ENCODE measurements at places on chromosomes 5 and 9.
A peak's percentile ranks its signal among the peaks of the same experiment; 100 is the strongest.

DNA sequence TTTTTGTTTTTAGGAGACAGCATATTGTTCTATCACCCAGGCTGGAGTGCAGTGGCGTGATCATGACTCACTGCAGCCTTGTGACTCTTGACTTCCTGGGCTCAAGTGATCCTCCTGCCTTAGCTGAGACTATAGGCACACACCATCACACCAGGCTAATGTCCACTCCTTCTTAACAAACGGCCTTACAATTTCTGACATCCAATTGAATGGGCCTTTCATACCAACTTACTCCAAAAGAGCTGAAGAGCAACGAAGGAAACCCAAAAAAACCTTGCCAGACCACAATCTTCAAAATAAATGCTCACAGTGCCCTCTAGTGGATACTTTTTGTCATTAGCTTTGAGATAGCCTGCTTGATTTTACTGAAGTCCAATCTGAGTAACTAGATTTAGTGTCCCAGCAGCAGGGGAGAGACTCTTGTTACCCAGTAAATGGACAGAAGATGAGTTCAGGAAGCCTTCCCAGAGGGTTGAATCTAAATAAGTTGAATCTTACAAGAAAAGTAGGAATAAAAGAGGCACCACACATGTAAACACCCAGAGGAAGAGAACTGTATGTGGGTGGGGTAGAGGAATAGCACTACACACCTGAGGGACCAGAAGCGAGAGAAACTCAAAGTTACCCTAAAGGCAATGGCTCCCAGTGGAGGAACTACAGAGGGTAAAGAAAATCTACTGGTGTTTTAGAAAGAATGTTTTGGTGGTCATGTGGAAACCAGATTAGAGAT is 9.3 kb downstream of the ZNF622 start:
- peak; percentile 75 for DNase-seq

GRCh38 chr5:34831303-34831702 is 7.7 kb upstream of the TTC23L start:
- DNase-seq = no peak

GRCh38 chr5:92749943-92750342 is 831.1 kb downstream of the NR2F1-AS1 start:
- no peak for DNase-seq

GRCh38 chr9:88747768-88748167 is 212.8 kb downstream of the NXNL2 start:
- peak; percentile 44 for DNase-seq

DNA sequence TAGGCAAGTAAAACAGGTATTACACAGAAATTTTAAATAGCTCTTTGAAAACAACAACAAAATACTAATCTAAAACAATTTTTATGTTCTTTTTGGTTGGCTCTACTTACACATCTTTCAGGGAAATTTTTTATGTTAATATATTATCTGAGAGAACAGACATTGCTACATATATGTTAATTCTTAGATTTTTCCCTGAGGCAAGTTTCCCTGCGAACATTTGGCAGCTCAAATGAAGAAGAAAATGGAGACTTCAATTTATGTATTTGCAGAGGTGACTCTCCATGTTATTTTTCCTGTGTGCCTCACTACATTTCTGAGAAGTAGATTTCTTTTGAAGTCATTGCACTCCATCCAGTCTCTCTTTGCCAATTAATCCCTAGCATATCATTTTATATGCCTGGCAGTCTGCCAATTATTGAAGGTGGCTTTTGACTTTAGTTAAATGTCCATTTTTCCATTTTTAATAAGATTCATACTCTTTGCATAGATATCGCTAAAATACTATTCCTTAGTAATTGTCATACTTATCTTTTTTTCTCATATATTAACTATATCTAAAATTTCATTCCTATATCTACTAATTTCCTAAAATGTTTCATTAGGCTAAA is 908.2 kb upstream of the CDH10 start:
- no peak for DNase-seq

DNA sequence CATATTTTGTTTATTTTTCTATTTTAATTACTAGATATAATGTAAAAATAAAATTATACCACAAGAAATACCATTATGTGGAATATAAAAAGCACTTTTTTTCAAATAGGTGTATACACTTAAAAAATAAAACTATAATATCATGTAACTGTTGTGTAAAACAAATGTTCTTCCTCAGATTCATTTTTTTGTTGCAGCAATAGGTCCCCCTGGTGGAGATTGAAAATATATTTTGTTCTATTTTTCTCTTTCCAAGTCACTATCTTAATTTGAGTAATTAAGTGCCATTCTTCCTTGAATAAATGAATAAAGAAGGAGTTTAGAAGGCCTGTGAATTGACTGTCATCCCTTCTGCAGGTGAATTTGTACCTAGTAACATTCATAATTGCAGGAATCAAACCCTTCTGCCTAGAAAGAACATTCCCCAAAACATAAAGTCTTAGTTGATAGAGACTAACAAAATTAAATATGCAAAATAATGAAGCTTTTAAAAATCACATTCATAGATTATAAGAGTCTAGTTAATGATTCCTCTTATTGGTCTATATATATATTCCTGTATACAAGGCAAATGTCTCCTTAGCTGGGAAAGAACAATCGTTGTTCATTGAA is 23.4 kb downstream of the CETN3 start:
- peak; percentile 37 for DNase-seq

- DNase-seq = peak; percentile 56
Observed at GRCh38 chr5:94793816-94794198, 175.3 kb downstream of the SLF1 start.

DNA sequence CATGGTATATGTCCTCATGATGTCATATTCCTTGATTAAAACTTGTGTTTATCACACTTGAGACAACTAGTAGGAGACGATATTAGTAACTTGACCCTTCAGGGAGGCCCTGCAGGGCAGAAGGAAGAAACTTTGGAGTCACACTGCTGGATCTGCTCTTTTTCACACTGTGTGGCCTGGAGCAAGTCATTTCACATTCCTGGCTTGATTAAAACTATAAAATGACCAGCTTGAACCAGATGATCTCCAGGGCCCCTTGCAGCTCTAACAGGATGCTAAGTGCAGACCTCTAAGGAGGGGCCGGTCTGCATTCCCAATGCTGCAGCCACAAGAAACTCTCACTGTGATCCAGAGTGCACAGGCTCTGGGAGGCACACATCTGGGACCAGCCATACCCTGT is 146.4 kb upstream of the ZNF366 start:
- no peak for DNase-seq

- DNase-seq = peak; percentile 3
Observed at GRCh38 chr9:85647571-85647970, 94.2 kb downstream of the AGTPBP1 start.

DNA sequence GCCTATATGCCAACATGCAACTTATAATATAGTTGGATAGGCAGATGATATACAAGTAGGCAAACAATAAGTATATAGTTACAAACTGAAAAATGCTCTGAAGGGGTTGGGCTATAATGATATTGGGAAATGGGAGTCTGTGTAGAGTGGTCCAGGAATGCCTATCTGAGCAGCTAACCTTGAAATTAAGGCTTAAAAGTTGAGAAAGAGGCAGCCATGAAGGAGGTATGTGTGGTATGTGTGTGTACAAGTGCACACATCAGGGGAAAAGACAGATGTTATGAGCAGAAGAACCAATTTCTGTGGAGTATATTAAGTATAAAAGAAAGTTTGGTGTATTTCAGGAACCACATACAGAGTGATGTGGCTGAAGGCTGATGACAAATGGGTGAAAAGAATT is 154.9 kb upstream of the PAPPA start:
- no peak for DNase-seq

GRCh38 chr5:61277190-61277589 is 54.9 kb upstream of the ZSWIM6 start:
- DNase-seq = peak; percentile 55

DNA sequence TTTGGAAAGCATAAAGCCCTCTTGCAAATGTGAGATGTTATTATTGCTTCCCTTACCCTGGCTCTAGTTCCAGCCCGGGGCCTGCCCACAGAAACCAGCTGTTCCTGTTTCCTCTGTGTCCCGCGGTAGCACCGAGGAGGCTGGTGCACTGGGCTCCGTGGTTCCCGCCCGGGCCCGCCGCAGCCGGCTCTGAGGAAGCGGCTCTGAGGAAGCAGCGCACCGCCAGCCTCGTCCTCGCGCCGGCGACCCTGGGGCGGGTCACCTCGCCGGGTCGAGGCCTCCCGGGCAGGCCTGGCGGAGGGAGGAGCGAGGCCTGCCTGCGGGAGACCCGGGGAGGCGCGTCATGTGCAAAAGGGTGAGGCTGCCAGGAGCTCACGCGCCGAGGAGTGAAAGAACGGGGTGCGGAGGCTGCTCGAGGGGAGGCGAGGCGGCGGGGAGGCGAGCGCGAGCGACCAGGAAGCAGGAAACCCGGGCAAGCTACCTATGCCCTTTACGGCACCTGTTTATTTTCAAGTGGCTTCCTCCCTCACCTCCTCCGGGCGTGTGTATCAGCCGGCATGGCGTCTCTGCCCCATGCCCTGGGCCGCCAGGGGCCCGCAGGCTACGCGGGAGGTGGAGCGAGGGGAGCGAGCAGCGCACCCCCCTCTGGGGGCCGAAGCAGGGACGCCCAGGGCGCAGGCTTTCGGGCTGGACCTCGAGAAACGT is 61.3 kb upstream of the MEGF10 start:
- DNase-seq = peak; percentile 64

DNA sequence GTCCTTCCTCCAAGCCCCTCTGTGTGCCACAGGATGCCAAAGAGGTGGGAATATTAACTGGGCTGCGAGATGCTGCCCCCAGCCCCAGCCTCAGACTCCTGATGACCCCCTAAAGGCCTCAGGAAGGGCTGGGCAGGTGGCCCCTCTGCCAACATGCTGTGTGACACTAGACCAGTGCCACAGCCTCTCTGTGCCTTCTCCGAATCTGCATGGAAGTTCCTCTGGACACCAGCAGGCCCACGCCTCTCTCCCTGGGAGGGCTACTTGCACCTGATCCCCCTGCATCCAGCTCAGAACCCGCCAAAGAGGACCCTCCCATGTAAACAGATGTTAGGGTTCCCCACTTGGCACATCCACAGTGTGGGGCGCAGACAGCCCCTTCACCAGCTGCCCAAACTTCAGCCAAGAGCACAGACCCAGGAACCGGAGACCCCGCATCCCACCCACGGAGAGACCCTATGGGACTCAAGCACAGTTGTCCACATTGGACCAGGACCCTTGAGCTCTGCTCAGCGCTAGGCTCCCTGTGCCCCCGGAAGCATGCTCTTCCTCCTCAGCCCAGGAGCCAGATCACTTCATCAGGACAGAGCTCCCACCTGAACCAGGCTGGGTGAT is 91.6 kb upstream of the LMX1B start:
- DNase-seq = no peak

DNA sequence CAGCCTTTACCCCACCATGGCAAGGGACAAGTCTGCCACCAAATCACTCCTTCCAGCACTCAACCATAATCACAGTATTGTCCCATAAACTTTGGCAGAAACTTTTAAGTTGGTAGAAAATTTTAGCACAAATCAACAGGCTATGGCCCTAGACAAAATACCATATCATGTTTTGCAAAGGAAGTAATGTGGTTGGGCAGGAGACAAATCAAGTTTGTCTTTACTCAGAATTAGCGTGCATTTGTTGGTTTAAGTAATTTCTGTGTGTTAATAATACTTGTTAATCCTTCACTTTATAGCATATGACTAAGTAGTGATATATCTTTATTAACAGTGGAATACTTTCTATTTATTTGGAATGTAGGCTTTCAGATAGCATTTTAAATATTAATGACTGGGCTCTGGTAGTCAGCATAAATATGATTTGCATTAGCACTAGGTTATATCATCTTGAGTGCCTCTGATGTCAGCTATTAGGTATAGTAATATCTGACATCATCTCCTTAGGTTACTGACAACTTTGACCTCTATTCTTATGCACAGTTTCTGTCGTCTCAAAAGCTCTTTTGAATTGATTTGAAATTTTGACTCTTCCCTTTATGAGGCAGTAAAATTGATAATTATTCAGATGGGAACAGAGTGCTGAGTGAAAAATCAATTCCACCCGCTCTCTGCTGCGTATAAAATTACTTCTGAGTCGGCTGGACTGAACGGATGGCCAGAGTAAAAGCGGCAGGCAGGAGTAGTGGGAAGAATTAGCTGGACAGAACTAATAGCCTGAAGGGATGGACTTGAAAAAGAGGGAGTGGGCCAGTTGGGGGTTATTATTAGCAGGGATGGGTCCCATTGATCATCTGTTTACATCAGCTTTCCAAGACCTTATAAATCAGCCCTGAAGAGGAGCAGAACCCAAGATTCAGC is 40.1 kb upstream of the TLX3 start:
- no peak for DNase-seq

DNA sequence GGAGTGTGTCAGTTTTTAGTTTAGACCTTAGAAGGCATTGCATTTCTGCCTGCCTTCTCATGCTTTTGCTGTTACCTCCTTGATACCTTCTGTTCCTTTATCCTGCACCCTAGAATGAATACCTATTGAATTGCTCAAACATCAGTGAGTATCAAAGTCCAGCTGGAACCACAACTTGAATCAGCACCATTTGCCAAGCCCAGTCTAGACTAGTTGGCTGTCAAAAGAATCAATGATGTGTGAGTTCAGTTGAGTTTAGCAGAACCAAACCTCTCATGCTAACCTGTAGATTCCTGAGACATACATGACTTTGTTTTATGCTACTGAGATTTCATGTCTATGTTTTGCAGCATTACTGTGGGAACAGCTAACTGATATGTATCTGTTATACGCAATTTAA is 116.6 kb downstream of the FAM170A start:
- no peak for DNase-seq

- peak; percentile 80 for DNase-seq
Observed at GRCh38 chr5:52709167-52709925, 78.4 kb upstream of the ITGA1 start.

DNA sequence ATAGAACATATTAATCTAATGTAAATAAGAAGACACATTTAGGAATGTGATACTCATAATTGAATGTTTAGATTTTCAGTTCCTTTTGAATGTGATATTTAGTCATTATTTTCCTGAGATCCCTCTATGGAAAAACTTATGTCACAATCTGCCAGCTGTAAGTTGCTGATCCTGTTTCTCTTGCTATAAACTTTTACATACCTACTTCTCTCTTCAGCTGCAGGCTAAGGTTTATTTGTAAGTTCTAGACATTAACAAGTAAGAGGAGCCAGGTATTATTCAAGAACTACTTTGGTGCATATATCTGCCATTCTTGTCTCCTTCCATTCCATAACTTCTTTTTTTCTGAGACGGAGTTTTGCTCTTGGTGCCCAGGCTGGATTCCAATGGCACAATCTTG is 462.4 kb downstream of the PRR16 start:
- no peak for DNase-seq

DNA sequence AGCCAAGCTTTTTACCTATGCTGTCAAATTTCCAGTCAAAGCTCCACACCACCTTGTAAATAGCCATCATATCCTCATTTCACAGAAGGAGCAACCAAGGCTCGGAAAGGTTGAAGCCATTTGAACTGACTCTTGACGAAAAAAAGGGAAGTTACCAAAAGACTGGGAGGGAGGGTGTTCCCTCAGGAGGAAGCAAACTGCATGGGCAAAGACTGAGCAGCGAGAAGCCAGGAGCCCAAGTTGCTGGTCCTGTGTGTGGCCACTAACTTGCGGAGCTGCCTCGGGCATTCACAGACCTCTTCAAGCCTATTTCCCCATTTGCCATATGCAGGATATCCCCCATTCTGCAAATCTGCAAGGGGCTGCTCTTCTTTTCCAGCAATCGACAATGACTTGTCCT is 37.4 kb downstream of the TTLL11 start:
- peak; percentile 58 for DNase-seq

- no peak for DNase-seq
Observed at GRCh38 chr9:82443312-82443711, 454.7 kb downstream of the SPATA31D1 start.

GRCh38 chr9:112856843-112857242 is 33.8 kb downstream of the SLC46A2 start:
- no peak for DNase-seq

- DNase-seq = no peak
Observed at GRCh38 chr5:119742311-119742710, 113.0 kb downstream of the FAM170A start.

All from common myeloid progenitor, CD34-positive (primary cell).